Spinal cord (tissue), 10 donors: ENCODE measurements at places on chromosomes 7 and 10. TPM values are rescaled to one million over a fixed set of nuclear protein-coding genes. Genes with fewer than 3 reads are reported as not detected.

DNA sequence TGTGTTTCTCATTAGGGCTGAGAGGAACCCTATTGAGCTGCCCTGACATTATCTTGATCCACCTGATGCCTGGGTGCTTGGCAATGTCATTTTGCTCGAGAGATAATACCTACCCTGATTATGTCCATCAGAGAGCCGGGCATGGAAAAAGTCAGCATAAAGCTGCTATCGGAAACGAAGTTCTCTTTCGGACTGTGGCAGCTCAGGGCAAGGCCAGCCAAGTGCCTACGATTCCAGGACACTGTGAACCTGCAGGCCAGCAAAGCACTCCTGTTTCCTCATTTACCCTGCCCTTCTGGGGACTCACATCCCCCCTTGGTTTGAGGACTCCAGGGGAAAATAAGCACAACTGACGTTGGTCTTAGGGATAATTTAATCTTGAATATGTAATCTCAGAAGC, 25.2 kb upstream of the NPTX2 start:
- no peak for DNase-seq

- no peak for DNase-seq
Measured at GRCh38 chr7:47354071-47354470, 227.8 kb downstream of the TNS3 start.

DNA sequence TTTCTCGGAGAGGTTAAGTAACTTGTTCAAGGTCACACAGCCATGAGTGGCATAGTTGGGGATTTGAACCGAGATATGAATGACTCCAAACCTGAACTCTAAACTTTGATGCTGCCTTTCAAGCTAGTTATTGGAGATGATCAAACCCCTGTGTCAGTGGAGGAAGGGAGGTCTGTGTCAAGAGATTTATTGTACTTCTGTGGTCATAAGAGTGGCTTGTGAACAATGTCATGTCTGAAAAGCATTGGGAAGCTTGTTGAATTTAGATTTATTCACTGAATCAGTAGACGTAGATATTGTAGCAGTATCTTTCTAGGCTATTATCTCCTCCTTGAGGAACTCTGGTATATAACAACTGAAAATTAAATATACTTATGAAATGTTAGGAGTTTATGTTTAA, 27.3 kb downstream of the SNX10 start:
- DNase-seq: no peak

DNA sequence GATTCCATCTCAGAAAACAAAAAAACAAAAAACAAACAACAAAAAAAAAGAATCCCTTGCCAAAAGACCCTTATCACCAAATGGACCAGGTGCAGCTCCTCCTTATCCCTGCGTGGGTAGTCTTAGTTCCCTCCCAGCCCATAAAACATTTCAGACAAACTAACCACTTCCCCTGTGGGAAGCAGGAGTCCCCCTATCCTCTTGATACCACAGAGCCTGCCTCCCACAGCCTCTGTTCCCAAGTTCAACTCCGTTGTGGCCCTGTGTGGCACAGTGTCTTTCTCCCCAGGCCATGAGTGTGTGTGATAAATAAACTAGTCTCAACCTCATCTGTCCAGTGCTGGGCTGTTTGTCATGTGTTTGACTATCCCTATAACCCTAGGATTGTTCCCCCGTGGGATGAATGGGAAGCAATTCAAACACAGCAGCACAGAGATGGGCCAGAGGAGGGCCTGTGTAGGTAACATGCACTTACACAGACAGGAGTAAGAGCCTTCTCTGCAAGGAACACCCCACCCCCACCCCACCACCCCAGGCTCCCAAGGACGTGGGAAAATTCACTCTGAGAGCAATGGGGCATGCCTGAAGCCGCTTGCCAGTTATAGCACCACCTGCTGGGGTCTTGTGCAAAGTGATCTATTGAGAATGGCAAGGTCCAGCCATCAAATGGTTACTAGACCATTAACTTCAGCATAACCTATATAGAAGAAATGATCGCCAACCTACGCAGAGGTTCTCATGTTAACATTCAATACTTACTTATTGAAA, 147.1 kb upstream of the GHITM start:
- DNase-seq: no peak

- DNase-seq: no peak
Measured at GRCh38 chr7:2619116-2619515, 12.7 kb upstream of the TTYH3 start.

GRCh38 chr7:1505731-1506550, 1.8 kb upstream of the INTS1 start:
- no peak for DNase-seq

DNA sequence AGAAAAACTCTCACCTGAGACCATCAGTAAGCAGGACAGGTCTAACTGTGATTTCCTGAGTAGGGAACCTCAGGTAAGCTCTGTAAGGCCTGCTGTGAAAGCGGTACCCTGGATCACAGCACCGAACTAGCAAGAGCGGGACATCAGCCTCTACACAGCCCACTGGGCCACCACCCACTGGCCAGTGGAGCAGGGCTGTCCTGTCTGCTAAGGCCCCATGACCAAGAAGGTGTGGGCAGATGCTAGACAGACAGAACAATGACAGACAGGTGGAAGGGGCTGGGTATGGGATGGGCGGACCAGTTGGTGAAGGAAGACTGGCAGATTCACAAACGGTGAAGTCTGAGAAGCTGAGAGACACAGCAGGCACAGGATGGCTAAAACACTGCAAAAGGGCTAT, 79.4 kb upstream of the DDC start:
- DNase-seq: no peak

CALML3 gene
- not detected for total RNA-seq

CWF19L1 gene
- 28.3 TPM for total RNA-seq

AHR gene
- 68.4 TPM for total RNA-seq
